ENCODE measurements at places on chromosomes 2 and 18.

- DNase-seq = peak; percentile 90
Measured at GRCh38 chr2:180202467-180202951, 195.4 kb upstream of the CWC22 start.

- no peak for DNase-seq
Measured at GRCh38 chr2:32841931-32842898, 104.5 kb upstream of the LTBP1 start.

- DNase-seq = no peak
Measured at GRCh38 chr2:211035548-211036185, 479.3 kb downstream of the CPS1 start.

- DNase-seq = no peak
Measured at GRCh38 chr2:193824474-193824873, 1629.7 kb upstream of the TMEFF2 start.

DNA sequence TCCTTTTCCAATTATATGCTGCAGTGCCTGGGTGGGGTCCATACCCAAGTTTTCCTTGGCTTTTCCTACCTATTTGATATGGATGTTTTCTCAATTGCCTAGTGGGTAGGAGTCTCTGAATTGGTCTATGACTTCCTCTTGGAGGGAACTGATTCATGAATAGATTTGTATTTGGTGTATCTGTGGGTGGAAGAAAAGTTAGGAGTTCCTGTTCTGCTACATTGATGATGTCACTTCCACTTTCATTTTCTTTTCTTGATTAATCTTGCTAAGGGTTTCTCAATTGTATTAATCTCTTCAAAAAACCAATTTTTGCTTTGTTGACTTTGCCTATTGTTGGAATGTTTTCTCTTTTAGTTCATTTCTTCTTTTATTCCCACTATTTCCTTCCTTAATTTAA, 37.4 kb upstream of the SLC9A2 start:
- DNase-seq = no peak

- no peak for DNase-seq
Measured at GRCh38 chr2:122595065-122595464, 839.6 kb downstream of the TSN start.

- DNase-seq = no peak
Measured at GRCh38 chr2:13180729-13181128, 464.0 kb downstream of the TRIB2 start.

GRCh38 chr2:127783101-127783500, 27.9 kb downstream of the WDR33 start:
- DNase-seq = no peak

DNA sequence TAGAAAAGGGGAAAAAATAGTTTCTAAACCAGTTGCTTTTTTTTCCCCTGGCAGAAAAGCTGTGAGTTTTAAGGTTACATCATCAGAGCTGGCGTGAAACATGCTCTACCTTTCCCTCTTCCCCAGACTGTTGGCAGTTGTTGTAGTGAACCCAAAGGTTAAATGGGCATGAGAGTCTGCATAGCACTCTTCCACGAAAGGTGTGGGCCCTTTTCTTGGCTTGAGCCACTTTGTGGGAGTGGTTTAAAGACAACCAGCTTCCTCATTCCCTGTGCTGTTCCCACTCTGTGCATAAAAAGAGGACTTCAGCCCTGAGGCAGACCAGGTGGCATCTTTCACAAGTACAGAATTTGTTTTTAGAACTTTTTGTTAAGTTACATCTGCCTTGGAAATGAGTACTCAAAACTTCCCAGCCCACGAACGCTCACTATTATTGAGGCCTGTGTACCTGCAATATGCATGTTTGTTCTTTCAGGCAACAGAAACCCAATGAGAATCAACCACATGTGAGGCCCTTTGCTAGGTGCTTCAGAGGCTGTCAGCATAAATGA, 243.8 kb downstream of the BABAM2 start:
- no peak for DNase-seq

DNA sequence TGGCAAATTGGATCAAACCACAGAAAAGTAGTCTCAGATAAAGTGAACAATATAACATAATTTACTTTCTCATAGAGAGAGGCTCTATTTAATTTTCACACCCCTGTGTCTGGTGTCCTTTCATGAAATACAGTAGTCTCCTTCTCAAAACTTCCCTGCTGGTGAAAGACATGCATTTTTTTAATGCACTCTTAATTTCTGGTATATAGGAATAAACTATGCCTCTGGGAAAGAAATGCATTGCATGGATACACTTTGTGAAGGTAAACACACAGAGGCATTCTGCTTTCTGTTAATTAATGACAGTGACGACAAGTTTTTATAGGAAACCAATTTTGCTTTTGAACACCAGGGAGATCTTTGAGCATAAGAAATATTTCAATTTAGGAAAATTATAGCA, 24.1 kb upstream of the TMEM178A start:
- DNase-seq = no peak

DNA sequence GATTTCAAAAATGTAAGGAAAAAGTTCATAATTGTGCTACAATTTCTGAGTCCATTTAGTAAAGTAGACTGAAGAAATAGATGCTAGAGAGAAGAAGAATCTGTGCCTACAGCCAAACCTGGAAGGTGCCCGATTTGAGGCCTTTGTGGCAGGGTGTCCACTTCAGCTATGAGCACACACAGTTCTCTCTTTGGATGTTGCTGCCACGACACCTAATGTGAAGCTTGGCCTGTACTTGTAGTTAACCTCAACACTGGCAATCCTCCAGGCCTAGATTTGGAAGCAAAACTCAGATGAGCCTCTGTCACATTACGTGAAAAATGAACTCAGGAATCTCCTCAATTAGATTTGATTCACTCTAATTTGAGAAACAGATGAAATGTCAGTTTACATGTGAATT, 90.1 kb upstream of the LRP1B start:
- no peak for DNase-seq

GRCh38 chr2:55502590-55503141, 16.9 kb upstream of the CFAP36 start:
- no peak for DNase-seq

- DNase-seq = no peak
Measured at GRCh38 chr2:118752762-118753429, 94.6 kb downstream of the EN1 start.

- no peak for DNase-seq
Measured at GRCh38 chr2:123853161-123853560, 171.9 kb upstream of the CNTNAP5 start.

DNA sequence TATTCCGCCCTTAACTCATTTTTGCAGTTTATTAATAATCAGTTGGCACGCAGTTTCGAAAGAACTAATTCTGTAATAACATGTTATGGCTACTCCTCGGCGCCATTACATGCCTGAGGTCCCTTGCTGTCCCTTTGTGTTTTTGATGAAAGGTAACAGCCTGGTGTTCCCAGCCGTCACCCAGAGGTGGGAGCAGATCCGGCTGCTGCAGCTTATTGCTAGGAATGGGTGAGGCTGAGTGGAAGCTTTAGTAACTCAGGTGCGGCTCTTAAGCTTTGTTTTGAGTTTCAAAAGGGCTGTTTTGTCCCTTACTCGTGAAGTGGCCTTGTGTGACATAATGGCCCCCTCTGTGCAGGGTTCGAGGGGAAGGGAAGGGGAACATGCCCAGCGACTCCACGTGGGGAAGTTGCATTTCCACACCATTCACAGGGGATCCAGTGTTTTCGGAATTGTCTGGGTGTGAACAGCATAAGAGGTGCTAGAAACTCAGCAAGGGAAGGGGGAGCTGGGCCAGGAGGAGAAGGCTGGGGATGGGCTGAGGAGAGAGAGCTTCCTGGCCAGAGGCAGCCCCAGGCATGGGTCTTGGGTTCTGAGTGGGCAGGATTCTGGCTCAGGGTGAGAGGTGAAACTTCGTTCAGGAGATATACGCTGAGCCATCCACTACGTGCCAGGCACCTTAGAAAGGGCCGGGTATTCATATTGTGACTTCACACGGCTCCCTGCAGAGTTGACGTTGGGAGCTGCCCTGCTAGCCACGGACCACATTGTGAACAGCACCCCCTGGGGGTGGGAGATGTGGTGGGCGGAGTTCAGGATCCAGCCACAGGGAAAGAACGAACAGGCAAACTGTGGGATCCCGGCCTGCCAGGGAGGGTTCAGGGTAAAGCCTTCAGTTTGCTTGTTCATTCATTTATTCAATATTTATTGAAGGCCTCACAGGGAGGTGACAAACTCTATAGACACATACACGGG, 84.4 kb downstream of the TGOLN2 start:
- no peak for DNase-seq

GRCh38 chr2:133817680-133818566, 249.7 kb upstream of the NCKAP5 start:
- no peak for DNase-seq

GRCh38 chr2:233953087-233953801, 36.1 kb downstream of the TRPM8 start:
- DNase-seq = no peak

- no peak for DNase-seq
Measured at GRCh38 chr2:99688699-99689098, 198.9 kb upstream of the REV1 start.

- DNase-seq = no peak
Measured at GRCh38 chr2:54658564-54659071, 64.8 kb upstream of the EML6 start.

- no peak for DNase-seq
Measured at GRCh38 chr2:24527536-24527935, 36.5 kb downstream of the NCOA1 start.

- DNase-seq = no peak
Measured at GRCh38 chr2:127683757-127684156, 8.4 kb upstream of the LIMS2 start.

DNA sequence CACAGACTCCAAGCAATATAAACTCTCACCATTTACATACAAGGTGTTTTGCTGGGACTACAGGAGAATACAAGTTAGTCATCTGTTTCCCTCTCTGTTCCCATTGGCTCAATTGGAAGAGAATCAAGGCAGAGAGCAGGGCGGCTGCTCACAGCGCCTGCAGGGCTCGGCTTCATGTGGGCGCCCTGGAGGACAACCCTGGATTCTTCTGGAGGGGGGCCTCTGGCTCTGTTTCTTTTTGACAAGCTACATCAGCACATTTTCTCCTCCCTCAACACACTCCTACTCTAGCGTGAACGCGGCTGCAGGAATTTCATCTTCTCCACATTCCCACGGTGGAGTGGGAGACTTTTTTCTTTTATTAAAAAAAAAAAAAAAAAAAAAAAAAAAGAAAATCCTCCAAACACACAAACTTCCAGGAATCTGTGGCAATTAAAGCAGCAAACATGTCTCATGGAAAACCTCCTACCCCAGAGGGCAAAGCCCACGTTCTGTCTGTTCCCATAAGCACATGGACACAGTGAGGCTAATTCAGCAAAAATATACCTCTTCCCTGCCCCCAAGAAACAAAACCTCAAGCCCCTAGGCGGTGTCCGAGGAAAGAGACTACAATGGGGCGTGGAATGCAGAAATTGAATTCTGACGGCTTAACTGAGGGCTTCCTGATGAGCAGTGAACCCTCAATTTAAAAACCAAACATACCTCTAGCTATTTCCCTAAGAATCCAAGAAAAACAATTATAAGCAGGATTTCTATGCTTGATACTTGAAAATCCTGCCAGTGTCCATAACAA, 50.6 kb downstream of the PARD6G start:
- no peak for DNase-seq

DNA sequence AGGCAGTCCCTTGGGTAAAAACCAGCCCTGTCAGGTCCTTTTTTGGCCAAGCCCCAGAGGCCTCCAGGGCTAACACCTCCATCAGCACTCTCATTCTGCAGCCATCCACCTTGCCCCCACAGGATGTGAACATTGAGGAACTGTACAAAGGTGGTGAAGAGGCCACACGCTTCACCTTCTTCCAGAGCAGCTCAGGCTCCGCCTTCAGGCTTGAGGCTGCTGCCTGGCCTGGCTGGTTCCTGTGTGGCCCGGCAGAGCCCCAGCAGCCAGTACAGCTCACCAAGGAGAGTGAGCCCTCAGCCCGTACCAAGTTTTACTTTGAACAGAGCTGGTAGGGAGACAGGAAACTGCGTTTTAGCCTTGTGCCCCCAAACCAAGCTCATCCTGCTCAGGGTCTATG, 7.3 kb downstream of the IL1F10 start:
- DNase-seq = no peak

- peak; percentile 43 for DNase-seq
Measured at GRCh38 chr2:46802665-46803546, 112.7 kb downstream of the MCFD2 start.

DNA sequence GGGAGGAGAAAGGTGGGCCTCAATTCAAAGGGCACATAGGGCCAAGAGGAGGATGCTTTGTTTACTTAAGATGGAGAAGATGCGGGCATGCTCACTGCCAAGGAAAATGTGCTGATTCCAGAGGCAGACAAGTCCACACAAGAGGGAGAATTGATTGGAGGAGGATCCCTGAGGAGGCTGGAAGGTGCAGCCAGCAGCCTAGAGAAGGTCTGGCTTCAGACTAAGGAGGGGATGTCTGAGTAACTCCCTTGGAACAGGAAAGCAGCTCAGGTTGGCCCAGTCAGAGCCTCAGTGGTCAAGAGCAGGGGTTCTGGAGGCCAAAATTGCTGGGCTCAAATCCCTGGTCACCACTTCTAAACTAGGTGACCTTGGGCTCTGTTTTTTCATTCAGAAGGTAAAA, 265.5 kb upstream of the NCKAP5 start:
- no peak for DNase-seq

DNA sequence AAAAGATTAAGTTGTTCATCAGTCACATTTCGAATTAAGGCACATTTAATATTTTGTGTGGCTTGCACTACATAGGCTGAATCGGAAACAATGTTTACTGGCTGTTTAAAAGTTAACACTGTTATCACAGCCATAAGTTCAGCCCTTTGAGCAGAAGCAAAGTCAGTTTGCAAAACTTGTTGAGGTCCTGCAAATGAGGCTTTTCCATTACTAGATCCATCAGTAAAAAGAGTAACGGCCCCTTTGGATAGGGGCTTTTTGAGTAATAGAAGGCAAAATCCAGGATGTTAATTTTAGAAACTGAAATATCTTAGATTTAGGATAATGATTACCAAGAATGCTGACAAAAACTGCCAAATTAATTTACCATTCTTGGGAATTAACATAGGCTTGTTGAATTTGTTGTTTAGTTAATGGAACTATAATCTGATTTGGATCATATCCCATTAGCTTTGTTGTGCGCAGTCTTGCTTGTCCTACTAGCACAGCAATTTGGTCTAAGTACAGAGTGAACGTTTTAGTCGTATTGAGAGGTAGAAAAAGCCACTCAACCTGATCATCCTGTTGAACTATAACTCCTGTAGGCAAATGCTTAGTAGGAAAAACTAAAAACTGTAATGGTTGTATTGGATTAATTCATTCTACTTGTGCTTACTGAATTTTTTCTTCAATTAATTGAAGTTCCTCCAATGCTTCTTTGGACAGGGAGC, 13.9 kb upstream of the SUCLG1 start:
- DNase-seq = no peak

- DNase-seq = no peak
Measured at GRCh38 chr18:77218642-77219041, 31.0 kb upstream of the GALR1 start.
